ENCODE measurements at places on chromosomes 16 and 17.
A peak's percentile ranks its signal among the peaks of the same experiment; 100 is the strongest.

GRCh38 chr16:75627851-75628250 lies 4.8 kb upstream of the ADAT1 start:
- DNase-seq = no peak

- no peak for DNase-seq
Observed at GRCh38 chr17:50837980-50838954, 2.9 kb downstream of the WFIKKN2 start.

- DNase-seq = no peak
Observed at GRCh38 chr17:27341041-27341471, 47.1 kb downstream of the WSB1 start.

GRCh38 chr17:227946-228615 lies 46.6 kb upstream of the DOC2B start:
- no peak for DNase-seq

- no peak for DNase-seq
Observed at GRCh38 chr16:471353-472198, 46.1 kb downstream of the RAB11FIP3 start.

- DNase-seq = no peak
Observed at GRCh38 chr16:58440131-58440530, 47.9 kb downstream of the GINS3 start.

DNA sequence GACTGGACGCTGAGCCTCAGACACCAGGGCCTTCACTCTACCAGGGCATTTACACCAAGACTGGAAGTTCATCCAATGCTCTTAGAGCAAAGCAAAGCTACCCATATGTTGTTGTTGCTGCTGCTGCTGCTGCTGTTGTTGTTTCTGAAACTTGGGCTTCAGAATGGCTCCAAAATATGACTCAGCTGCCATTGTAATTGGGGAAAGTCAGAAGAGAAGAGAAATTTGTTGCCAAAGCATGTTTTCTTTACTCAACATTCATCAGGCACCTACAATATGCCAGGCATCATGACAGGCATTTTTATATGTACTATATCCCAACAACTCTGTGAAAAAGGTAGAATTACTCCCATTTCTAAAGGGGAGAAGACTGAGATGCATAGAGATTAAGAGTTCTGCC lies 11.9 kb downstream of the KRT32 start:
- no peak for DNase-seq

- DNase-seq = no peak
Observed at GRCh38 chr17:55687037-55687436, 35.6 kb downstream of the TMEM100 start.

- no peak for DNase-seq
Observed at GRCh38 chr16:70157105-70157476, 16.5 kb upstream of the CLEC18C start.

- no peak for DNase-seq
Observed at GRCh38 chr16:12009922-12010321, 33.4 kb downstream of the SNX29 start.

DNA sequence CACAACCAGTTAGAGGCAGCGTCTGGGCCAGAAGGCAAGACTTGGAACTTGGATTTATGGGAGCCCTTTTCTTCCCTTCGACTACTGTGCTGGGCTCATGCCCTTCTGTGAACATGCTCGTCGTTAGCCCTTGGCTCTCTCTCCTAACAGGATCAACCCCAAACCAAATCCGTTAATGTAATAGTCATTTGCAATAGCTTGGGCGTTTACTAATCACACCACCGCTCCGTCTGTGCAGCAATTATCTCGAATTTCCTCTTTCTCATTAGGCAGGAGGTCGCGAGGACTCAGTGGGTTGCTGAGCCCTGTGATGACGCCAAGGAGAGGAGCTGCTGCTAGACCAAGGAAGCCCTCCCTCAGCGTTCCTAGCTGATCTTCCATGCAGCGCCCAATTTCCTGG lies 114.7 kb downstream of the ENGASE start:
- DNase-seq = no peak

GRCh38 chr16:30358990-30359870 lies 4.1 kb upstream of the CD2BP2 start:
- DNase-seq = no peak

- no peak for DNase-seq
Observed at GRCh38 chr17:11922638-11923037, 74.6 kb downstream of the ZNF18 start.

DNA sequence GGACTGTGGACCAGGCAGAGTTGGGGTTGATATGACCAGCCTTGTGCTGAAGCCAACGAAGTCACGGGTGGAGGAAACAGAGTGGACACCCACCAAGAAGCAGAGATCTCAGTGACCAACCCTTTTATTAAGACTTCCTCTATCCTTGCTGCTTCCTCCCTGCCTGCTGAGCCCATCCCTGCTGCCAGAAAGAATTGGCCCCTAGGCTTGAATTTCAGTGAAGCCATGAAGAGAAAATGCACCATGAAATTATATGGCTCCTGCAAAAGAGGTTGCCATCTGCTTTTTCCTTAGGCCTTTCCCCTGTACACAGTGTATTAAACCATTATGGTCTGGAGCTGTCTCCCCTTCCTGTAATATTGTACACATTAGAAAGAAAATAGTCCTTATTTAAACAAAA lies 246.7 kb downstream of the HS3ST3B1 start:
- DNase-seq = no peak

DNA sequence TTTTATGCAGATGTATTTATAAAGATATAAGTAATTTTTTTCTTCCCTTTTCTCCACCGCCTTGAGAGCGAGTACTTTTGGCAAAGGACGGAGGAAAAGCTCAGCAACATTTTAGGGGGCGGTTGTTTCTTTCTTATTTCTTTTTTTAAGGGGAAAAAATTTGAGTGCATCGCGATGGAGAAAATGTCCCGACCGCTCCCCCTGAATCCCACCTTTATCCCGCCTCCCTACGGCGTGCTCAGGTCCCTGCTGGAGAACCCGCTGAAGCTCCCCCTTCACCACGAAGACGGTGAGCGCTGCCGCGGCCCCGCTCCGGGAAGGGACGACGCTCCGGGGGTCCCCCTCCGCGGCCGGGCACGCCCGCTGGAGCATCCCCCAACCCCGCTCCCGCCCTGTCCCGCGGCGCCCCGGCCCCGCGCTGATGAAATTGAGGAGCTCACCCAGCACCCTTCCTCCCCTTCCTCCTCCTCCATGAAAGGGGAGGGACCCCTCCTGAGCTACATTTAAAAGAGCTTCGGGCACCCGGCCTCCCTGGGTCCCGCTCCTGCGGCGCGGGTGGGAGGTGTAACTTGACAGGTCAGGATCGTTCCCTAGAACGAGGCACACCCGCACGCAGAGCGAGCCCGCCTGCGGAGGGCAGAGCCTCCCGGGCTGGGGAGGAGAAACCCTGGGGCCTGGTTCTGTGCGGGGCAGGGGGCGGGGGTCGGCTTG lies 706 bp downstream of the HLF start:
- DNase-seq = no peak

DNA sequence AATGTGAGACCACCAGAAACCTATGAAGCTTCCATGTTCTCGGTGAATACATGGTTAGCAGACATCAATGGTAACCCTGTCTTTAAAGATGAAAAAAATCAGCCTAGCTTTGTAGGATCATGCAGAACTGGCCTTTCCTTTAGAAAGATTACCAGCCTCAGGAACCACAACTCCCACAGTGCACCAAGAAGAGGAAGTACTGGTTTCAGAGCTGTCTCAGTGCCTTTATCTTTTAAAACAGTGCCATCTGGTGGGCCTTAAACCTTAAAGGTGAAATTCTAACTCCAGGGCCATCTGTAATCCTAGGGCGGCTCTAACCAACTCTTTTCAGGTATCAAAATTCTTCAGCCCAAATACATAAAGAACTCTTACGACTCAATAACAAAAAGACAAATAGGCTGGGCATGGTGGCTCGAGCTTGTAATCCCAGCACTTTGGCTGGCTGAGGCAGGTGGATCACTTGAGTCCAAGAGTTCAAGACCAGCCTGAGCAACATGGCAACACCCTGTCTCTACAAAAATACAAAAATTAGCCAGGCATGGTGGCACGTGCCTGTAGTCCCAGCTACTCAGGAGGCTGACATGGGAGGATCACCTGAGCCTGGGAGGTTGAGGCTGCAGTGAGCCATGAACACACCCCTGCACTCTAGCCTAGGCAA lies 5.4 kb downstream of the ATPAF2 start:
- peak; percentile 79 for DNase-seq

- DNase-seq = no peak
Observed at GRCh38 chr17:10547351-10547750, 2.1 kb downstream of the MYH2 start.

All from hematopoietic multipotent progenitor cell treated with erythropoietin and hydrocortisone succinate and interleukin-3 and kit ligand, for 17 days (in vitro differentiated cells).